ENCODE measurements at places on chromosomes 4 and X. TPM values are rescaled to one million over a fixed set of nuclear protein-coding genes. Genes with fewer than 3 reads are reported as not detected.

OCIAD1 gene
- total RNA-seq = 181 TPM

DNA sequence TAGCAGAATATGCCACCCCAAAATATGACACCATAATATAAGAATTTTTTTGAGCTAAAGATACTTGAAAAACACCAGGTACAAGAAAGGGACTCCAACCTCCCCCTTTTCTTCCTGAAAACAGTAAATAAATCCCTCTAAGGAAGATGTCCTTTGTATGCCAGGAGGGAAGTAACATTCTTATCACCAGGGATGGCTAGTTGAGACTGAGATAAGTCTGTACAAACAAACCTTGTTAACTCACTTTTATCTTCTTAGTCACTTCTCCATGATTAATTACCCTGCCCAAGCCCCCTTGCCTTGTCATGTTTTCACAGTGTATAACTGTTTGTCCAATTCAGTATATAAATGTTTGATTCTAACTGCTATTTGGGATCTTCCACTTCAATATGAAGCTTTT, 888.0 kb downstream of the PCDH18 start:
- H3K4me1 ChIP-seq = no peaks in the 10 kb centered on the region
- no peak for DNase-seq
- H3K27ac ChIP-seq = no peak overlapping the region

DGKK gene
- total RNA-seq = not detected

WDR17 gene
- total RNA-seq = 1.6 TPM

CENPVL1 gene
- total RNA-seq = not detected

DNA sequence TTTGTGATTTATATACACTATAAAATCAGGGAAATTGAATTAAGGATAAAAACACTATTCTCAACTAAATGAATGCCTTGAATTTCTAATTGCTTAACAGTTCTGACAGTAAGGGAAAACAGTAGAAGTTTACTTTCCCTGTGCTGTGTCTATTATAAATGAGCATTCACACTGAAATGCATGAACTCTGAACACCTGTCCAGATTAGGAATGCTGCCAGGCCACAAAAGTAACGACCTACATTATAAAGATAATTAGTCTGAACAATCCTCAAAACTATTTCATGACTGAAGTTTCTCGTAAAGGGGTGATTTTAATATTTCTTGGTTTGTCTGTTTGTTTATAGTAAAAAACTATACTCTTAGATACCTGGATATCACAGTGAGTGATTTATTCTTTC, 2.0 kb downstream of the NDST3 start:
- H3K4me1 ChIP-seq = 0 out of 2 replicates have a peak, but pooled peaks cover 6% of the 10 kb centered on the region
- DNase-seq = peak; percentile 59
- H3K27me3 ChIP-seq = no peaks in the 10 kb centered on the region
- H3K36me3 ChIP-seq = no peaks in the 10 kb centered on the region
- no peak overlapping the region for H3K4me3 ChIP-seq

GRCh38 chrX:44484607-44485146, 58.0 kb downstream of the FUNDC1 start:
- no peak overlapping the region for H3K4me3 ChIP-seq
- no peaks in the 10 kb centered on the region for H3K4me1 ChIP-seq
- H3K27me3 ChIP-seq = no peaks in the 10 kb centered on the region
- no peaks in the 10 kb centered on the region for H3K36me3 ChIP-seq
- no peak overlapping the region for H3K27ac ChIP-seq
- DNase-seq = no peak

DNA sequence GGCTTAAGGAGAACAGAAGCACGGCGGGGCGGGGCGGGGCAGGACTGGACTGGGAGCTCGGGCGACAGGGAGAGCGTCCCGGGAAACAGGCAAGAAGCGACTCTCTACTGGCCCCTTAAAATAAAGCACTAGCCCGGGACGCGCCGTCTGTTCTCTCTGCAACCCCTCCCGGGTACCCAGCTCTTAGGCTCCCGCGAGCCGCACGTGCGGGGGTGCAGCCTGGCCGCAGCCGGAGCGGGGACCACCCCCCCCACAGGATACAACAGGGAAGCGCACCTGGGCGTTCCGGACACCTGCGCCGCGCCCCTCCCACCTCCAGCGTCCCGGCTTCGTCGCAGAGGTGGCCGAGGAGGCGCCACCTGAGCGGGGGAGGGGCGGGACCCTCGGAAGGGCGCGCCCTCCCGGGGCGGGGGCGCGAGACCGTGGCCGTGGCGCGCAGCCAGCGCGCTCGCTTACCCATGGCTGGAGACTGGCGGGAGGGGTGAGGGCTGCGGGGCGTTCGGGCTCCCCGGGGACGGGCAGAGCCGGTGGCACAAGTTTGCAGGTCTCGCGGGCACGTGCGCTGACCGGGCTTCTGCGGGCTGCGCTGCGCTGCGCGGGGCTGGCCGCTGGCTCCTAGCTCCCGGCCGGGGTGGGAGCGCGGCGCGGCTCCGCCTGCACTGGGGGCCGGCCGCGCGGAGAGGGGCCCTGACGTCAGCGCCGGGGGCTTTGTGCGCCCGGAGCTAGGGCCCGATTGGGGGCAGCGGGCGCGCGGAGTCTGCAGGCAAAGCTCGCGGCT, 91.5 kb downstream of the GEMIN8 start:
- peak; percentile 76 for DNase-seq
- H3K27ac ChIP-seq = peak overlapping the region; percentile 89
- H3K4me1 ChIP-seq = peaks cover 45% of the 10 kb centered on the region
- no peaks in the 10 kb centered on the region for H3K27me3 ChIP-seq
- peaks cover 2% of the 10 kb centered on the region for H3K36me3 ChIP-seq

GRCh38 chr4:46594661-46595060, 204.7 kb upstream of the GABRA2 start:
- H3K4me3 ChIP-seq = no peak overlapping the region
- H3K4me1 ChIP-seq = no peaks in the 10 kb centered on the region
- no peak for DNase-seq
- H3K36me3 ChIP-seq = no peaks in the 10 kb centered on the region

ADH1A gene
- total RNA-seq = not detected

- no peaks in the 10 kb centered on the region for H3K27me3 ChIP-seq
- H3K4me3 ChIP-seq = no peak overlapping the region
- H3K27ac ChIP-seq = no peak overlapping the region
- DNase-seq = no peak
These were observed 45.2 kb upstream of the SLC39A8 start for GRCh38 chr4:102390438-102390837.

PHOX2B gene
- total RNA-seq = not detected

- peaks cover 18% of the 10 kb centered on the region for H3K4me1 ChIP-seq
- peak overlapping the region; percentile 2 for H3K27ac ChIP-seq
- DNase-seq = no peak
- H3K27me3 ChIP-seq = no peaks in the 10 kb centered on the region
- no peak overlapping the region for H3K4me3 ChIP-seq
These were observed 12.1 kb upstream of the COPS4 start for GRCh38 chr4:83022724-83023450.

- H3K36me3 ChIP-seq = 0 out of 2 replicates have a peak, but pooled peaks cover 2% of the 10 kb centered on the region
- no peaks in the 10 kb centered on the region for H3K27me3 ChIP-seq
- H3K4me3 ChIP-seq = no peak overlapping the region
- no peaks in the 10 kb centered on the region for H3K4me1 ChIP-seq
- no peak for DNase-seq
- no peak overlapping the region for H3K27ac ChIP-seq
These were observed 99.1 kb upstream of the SMIM10 start for GRCh38 chrX:134891652-134892051.

GRCh38 chr4:175411251-175411650, 400.8 kb downstream of the GPM6A start:
- no peak overlapping the region for H3K27ac ChIP-seq
- H3K4me1 ChIP-seq = no peaks in the 10 kb centered on the region
- H3K4me3 ChIP-seq = no peak overlapping the region
- H3K36me3 ChIP-seq = no peaks in the 10 kb centered on the region

GRCh38 chr4:114659386-114660008, 60.9 kb downstream of the UGT8 start:
- H3K4me3 ChIP-seq = no peak overlapping the region
- no peaks in the 10 kb centered on the region for H3K27me3 ChIP-seq
- H3K27ac ChIP-seq = no peak overlapping the region
- no peaks in the 10 kb centered on the region for H3K36me3 ChIP-seq
- DNase-seq = peak; percentile 81

DNA sequence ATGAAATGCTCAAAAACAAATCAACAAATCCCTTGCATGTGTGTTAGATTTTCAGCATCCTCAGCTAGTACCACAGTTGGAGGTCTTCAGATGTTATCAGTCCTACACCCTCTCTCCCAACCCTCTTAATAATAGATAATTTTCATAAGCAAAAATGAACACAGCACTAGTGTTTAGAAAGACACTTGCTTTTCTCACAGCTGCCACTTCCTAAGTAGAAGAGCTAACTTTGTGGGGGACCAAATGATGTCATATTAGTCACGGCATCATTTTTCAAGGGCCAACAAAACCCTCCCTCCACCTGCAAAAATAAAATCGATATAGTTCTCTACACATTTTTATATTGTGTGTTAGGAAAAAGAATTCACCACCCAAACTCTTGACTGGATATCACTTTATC, 163.5 kb upstream of the GYPA start:
- H3K36me3 ChIP-seq = no peaks in the 10 kb centered on the region
- H3K4me1 ChIP-seq = peaks cover 71% of the 10 kb centered on the region
- DNase-seq = peak; percentile 75
- H3K27ac ChIP-seq = peak overlapping the region; percentile 95
- H3K4me3 ChIP-seq = no peak overlapping the region
- H3K27me3 ChIP-seq = no peaks in the 10 kb centered on the region

DNA sequence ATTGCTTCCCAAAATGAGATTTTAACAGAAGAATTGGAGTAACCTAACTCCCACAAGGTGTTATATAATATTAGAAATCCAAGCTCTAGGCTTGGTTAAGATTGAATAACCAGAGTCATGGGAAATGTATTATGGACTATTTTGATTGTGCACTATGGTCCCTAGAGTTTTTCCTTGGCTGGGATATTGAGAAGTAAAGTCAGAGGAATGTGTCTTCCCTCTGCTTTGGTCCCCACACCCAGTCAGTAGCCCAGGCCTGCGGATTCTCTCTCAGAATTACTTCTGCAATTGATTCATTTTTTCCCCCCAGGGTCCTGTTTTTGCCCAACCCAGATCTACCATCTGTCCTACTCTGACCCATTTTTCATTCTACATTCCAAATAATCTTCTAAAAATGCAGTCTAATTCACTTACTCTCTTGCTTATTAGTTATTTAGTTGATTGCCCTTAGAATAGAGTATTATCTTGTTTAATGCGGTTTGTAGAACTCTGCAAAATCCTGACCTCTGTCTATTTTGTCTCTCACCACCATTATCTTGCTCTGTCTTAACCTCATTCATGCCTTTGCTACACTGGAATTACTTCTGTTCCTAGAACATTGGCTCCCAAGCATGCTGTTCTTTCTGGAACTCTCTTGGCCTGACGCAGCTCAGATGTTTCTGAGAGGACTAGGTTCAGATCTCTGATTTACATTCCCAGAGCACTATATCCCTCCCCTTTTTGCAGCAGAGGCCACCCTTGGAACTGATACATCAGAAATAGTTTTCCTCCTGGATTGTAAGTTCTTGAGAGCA, 23.6 kb downstream of the GUCY1A1 start:
- no peak overlapping the region for H3K27ac ChIP-seq
- H3K36me3 ChIP-seq = no peaks in the 10 kb centered on the region
- no peaks in the 10 kb centered on the region for H3K4me1 ChIP-seq
- H3K27me3 ChIP-seq = no peaks in the 10 kb centered on the region
- DNase-seq = no peak

EVC gene
- total RNA-seq = 14.3 TPM

DNA sequence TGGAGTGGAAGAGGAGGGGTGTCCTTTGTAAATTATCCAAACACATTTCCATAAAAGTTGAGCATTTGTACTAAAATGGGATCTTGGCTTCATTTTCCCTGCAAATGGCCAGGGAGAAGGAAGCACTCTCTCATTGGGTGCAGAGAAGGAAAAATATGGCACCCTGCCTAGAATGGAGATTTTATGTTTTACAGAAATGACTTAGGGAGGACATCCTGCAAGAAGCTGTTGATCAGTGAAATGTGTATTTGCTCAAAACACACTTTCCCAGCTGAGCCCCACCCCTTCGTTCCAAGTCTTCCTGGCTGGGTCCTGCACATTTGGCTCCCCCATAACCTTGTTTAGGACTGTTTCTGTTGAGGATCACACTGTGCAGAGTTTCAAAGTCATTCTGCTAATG, 213.5 kb upstream of the TAPT1 start:
- H3K4me1 ChIP-seq = no peaks in the 10 kb centered on the region
- H3K27ac ChIP-seq = no peak overlapping the region
- H3K27me3 ChIP-seq = no peaks in the 10 kb centered on the region
- H3K36me3 ChIP-seq = no peaks in the 10 kb centered on the region

Measured in SJCRH30 (cell line).